ENCODE measurements at places on chromosomes 16 and 17.

- DNase-seq, result no peak
Observed at GRCh38 chr16:88688013-88688778, 1.9 kb upstream of the SNAI3 start.

DNA sequence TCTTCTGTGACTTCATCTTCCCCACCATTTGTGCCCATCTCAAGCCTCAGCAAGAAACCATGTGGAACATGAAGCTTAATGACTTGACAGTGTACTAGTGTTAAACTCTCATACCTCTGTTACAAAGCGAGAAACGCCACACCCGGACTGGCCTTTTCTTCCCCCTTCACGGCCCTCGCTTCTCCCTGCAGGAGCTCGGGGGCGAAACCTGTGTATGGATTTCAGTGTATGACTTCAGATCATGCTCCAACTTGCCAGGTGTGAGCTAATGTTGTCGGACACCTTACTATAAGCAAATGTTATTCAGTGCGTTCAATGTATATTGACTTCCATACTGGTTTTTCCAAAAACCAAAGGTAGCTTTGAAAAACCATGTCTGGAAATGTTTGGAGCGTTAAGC is 20.1 kb upstream of the SLC5A11 start:
- no peak for DNase-seq

GRCh38 chr16:82366462-82366861 is 196.4 kb upstream of the MPHOSPH6 start:
- no peak for DNase-seq

DNA sequence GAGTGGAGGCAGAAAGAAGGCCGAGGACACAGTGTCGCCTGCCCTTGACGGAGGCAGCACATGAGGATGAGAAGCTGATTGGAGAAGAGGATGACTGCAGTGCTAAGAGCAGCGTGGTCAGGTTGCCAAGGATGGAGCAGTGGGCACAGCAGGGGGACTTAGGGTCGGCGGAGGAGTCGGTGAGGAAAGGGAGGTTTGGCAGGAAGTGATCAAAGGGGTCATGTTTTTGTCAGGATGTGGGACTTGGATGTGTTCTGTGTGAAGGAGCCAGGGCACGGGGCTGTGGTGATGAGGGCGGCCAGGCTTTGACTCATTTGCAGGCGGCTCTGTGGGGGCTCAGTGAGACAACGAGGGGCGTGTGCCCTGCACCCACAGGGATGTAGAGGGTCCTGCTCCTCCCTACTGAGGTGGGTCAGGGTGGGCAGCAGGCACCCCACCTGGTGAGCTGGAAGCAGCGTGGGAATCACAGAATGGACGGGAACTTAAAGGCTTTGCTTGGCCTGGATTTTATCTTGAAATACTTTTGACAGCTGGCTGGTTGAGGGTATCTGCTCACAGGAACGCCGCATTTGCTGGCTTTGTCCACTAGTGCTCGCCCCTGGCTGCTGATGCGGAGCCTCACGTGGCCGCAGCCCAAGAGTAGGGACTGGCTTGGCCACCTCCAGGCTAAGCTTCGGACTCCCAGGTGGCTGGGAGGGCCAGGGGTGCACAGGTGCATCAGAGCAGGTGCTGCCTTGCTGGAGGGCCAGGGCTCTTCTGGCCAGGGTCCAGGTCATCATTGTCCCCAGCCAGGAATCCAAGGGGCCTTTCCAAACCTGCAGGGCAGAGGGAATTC is 6.0 kb downstream of the MPG start:
- DNase-seq, result peak; percentile 37

DNA sequence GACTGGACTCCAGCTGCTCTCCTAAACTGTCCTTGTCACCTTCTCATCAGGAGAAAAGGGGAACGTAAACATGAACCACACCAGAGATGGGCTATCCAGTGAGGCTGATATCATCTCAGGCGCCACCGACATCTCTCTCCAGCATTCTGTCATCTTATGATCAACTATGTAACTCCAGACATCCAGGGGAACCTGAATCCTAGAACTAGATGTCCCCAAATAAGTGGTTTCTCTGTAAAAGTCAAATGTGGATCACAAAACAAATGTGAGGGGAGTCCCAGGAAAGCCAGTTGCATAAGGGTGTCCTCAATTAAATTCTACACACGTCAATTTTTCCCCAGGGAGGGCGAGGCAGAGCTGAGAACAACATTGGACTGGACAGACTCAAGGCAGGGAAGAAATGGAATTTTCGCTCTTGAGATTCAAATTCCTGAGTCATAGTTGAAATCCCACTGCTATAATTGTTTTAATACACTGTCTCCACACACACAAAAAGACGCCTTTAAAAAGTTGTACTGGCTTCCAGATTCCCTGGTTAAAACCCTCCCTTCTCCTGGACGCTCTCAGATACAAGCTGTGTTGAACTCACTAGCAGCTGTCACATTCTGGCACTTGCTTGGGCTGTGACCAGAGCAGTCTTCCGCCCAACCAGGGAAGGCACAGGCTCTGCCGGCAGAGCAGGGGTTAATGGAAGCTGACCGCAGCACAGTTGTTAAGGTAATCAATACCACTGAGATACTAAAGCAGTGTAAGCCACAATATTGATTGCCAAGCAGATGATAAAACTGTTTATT is 62.6 kb downstream of the ZFHX3 start:
- DNase-seq, result no peak

DNA sequence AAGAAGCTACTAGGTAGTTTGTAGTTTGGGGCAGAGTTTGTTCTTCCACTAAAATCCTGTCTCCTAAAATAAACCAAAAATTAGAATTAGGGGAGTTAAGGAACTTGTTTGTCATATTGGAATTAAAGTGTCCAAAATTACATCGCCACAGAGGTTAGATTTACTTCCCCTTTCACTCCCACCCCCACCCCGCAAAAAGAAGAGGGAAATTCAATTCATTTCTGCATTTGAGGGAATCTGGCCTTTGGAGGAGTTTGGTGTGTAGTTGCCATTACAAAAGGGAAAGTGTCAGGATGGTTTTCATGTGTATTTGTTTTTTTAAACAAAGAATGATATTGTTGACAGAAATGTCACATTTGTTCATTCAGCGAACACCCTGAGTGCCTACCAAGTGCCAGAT is 5.8 kb downstream of the TMEM97 start:
- no peak for DNase-seq

GRCh38 chr17:76720941-76721340 is 5.5 kb downstream of the JMJD6 start:
- DNase-seq, result no peak

DNA sequence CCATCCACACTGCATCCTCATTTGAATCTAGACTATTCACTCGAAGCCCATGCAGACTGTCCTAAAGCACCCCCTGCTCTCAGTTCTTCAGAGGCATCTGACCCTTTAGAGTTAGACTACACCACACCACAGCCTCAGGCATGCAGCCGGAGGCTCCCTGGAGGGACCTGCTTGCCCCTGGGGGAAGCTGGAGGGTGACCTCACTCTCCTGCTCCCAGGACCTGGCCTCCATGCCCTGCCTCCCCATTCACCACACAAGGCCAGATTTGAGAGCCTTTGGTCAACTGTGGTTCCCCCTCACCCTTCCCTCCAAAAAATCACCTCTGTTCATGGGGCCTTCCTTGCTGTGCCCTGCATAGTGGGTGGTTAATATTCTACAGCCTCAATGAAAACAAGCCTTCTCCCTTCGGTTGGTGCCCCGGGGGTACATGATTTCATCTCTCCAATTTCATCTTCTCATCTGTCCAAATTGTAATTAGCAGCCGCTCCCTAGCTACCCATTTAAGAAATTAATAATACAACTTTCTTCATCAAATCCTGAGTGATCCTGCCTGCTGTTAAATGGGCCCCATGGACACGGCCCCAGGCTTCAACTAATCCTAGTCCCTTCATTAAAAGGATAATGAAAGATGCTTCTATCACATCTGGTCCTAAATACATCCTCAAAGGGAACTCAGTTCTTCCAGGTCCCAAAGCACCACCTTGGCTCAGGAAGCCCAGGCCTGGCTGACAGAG is 24.4 kb downstream of the ABCC12 start:
- DNase-seq, result no peak

- DNase-seq, result no peak
Observed at GRCh38 chr17:11239379-11239970, 1.5 kb upstream of the SHISA6 start.

- DNase-seq, result no peak
Observed at GRCh38 chr16:87418644-87419043, 26.5 kb downstream of the MAP1LC3B start.

- DNase-seq, result no peak
Observed at GRCh38 chr16:27726621-27727261, 176.8 kb downstream of the KATNIP start.
